Natural killer cell treated with Interleukin-12 subunit alpha and Interleukin-12 subunit beta and Interleukin-15 and Interleukin-18, amount 100 ng/mL, for 72 hours (primary cell): ENCODE measurements at places on chromosomes 3 and 15. TPM values are rescaled to one million over a fixed set of nuclear protein-coding genes. Genes with fewer than 3 reads are reported as not detected.

GRCh38 chr3:131782751-131783150 is 252.1 kb downstream of the CPNE4 start:
- no peak for DNase-seq
- no peak overlapping the region for H3K4me3 ChIP-seq
- no peaks in the 10 kb centered on the region for H3K4me1 ChIP-seq
- no peak overlapping the region for H3K27ac ChIP-seq
- H3K36me3 ChIP-seq = no peaks in the 10 kb centered on the region
- peaks cover 4% of the 10 kb centered on the region for H3K27me3 ChIP-seq

DNA sequence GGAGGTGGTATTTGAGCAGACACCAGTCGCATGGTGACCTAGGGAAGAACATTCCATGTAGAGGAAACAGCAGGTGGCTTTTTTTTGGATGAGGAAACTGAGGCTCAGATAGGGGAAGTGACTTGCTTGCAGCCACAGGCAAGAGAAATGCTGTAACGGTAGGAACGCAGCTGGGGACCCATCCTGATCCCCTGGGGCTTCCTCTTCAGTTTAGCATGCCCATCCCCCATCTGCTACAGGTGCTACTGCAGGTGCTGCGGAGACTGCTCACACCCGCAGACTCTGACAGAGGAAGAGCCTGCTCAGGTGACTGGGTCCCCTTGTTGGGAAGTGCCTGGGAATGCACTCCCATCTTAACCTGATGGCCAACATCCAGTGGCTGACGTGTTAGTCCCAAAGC is 55.4 kb upstream of the SEC13 start:
- H3K27ac ChIP-seq = no peak overlapping the region
- H3K27me3 ChIP-seq = peaks cover 7% of the 10 kb centered on the region
- DNase-seq = no peak
- H3K4me3 ChIP-seq = no peak overlapping the region
- no peaks in the 10 kb centered on the region for H3K4me1 ChIP-seq

DNA sequence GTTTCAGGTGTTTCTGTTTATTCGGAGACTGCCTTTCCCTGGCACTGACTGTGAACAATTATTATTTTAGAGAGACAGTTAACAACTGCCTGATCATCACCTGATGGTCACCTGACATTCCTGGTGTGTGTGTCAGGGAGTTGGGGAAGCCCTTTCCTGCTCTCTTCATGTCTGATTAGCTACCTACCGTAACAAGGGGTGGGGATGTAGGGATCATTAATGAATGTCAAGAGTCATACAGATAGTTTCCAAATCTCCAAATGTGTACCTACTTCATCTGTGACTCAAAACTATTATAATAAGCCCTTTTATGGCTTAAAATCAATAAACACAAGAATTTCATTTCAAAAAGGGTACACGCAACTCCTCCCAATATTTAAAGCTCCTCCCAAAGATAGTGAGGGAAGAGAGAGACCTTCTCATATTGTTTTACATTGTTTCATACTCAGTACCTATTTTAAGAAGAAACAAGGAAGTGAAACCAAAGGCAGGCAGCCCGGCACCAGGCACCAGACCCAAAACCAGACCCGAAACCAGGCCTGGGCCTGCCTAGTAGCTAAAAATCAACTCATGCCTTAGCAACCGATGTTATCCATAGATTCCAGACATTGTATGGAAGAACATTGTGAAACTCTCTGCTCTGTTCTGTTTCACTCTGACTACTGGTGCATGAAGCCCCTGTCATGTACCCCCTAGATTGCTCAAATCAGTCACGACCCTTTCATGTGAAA is 844.9 kb upstream of the ALCAM start:
- no peak for DNase-seq
- no peak overlapping the region for H3K4me3 ChIP-seq
- no peak overlapping the region for H3K27ac ChIP-seq

DNA sequence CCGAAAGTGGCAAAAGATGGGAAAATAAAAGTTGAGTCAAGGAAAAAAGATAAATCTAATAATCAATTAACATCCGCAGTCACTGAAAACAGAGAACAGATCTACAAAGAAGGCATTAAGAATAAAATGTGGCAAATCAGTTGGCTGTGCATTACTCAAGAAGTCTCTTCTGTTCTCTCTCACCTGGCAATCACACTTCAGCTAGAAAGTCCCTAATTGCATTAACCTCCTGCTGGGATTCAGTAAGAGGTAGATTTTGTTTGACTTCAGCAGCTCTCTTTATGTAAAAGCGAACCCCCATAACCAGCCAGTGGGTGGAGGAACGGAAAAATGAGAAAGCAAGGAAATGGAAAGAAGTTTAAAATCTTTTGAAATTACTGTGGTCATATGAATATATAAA is 94.7 kb upstream of the PLXND1 start:
- no peaks in the 10 kb centered on the region for H3K27me3 ChIP-seq
- no peak for DNase-seq

CCDC174 gene
- total RNA-seq = 21.7 TPM

GRCh38 chr3:101216710-101217465 is 103.5 kb downstream of the IMPG2 start:
- H3K4me3 ChIP-seq = no peak overlapping the region
- H3K4me1 ChIP-seq = no peaks in the 10 kb centered on the region
- no peak overlapping the region for H3K27ac ChIP-seq

GRCh38 chr15:96367311-96368200 is 37.1 kb downstream of the NR2F2 start:
- no peak for DNase-seq
- H3K27ac ChIP-seq = no peak overlapping the region
- peaks cover 1% of the 10 kb centered on the region for H3K36me3 ChIP-seq
- H3K27me3 ChIP-seq = peaks cover 53% of the 10 kb centered on the region

DNA sequence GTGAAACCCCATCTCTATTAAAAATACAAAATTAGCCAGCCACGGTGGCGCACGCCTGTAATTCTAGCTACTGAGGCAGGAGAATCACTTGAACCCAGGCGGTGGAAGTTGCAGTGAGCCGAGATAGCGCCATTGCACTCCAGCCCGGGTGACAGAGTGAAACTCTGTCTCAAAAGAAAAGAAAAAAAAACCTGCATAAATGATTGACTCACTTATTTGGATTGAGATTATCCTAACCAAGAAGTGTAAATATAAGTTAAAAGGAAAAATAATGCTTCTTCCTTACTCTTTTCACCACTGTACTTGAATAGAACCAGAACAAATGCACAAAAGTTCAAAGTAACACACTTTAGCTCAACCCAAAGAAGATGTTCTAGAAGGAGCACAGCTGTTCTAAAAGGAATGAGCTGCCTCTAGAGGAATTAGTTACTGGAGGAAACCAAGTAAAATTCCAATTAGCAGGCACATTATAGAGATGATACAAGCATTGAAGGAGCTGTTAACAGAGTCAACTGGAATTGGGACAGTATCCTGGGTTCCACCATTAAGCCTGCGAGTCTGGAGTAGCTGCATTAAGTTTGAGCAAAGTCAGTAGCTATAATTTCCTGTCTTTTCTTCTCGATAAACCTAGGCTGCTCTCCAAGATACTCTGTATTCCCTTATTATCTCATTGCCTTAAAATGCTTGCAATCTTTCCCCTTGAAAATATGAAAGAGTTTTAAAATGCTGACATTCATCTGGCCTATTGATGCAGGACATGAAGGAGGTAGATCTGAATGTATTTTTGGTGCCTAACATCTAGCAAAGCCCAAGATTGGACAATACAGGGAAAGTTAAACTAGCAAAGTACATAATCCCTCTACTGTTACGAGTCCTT is 9.5 kb downstream of the MTHFS start:
- no peak overlapping the region for H3K4me3 ChIP-seq
- no peak for DNase-seq
- peaks cover 21% of the 10 kb centered on the region for H3K4me1 ChIP-seq
- H3K36me3 ChIP-seq = peaks cover 37% of the 10 kb centered on the region

DNA sequence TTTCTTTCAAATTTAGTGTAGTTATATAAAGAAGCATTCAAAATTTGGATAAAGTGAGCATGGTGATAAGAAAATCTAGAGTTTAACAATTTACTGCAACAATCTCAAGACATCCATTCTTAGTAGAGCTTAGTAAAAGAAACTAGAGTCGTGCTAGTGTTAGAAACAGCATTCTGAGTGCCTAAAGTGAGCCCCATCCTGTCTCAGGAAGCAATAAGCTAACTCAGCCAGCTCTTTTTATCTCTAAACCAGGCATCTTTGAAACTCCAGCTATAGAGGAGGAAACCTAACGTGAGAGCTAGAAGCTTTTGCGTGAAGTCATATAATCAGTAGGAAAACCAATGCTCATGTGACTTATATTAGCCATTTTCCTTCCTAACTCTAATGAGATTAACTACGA is 1187.1 kb upstream of the EPHA6 start:
- no peaks in the 10 kb centered on the region for H3K4me1 ChIP-seq
- no peak overlapping the region for H3K27ac ChIP-seq
- H3K4me3 ChIP-seq = no peak overlapping the region
- no peak for DNase-seq
- H3K36me3 ChIP-seq = no peaks in the 10 kb centered on the region
